ENCODE measurements at places on chromosomes 2 and 18. TPM values are rescaled to one million over a fixed set of nuclear protein-coding genes. Genes with fewer than 3 reads are reported as not detected.

OR6B2 gene
- not detected for polyA plus RNA-seq

DNA sequence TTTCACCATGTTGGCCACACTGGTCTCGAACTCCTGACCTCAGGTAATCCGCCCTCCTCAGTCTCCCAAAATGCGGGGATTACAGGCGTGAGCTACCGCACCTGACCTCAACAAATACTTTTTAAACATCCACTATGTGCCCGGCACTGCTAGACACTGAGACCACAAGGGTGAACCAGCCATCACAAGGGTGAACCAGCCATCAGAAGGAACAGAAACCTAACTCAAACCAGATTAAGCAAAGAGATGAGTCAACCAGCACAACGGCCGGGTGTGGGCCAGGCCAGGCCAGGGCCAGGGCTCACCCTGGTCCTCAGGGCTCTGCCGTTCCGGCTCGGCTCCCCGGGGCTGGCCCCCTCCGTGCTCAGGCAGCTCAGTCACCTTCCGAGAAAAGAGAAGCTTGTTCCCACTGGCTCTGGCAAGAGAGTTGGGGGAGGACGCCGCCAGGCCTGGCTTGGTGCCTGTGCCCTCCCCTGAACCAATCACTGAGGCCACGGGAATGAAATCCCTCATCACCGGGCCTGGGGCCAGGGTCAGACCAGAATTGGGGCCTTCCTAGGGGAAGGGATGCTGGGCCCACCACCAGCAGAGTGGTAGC lies 4.4 kb downstream of the TEX44 start:
- no peak overlapping the region for H3K4me3 ChIP-seq
- no peak overlapping the region for H3K27ac ChIP-seq
- no peaks in the 10 kb centered on the region for H3K4me1 ChIP-seq
- no peaks in the 10 kb centered on the region for H3K36me3 ChIP-seq
- DNase-seq: no peak
- H3K27me3 ChIP-seq: peaks cover 1% of the 10 kb centered on the region

SLC4A5 gene
- polyA plus RNA-seq: 0.21 TPM

GRCh38 chr2:70738159-70738558 lies 29.8 kb downstream of the ADD2 start:
- no peaks in the 10 kb centered on the region for H3K36me3 ChIP-seq
- H3K4me1 ChIP-seq: no peaks in the 10 kb centered on the region
- H3K27ac ChIP-seq: no peak overlapping the region

GRCh38 chr2:15521641-15522181 lies 39.4 kb downstream of the NBAS start:
- H3K4me1 ChIP-seq: peaks cover 10% of the 10 kb centered on the region
- H3K27ac ChIP-seq: no peak overlapping the region
- DNase-seq: peak; percentile 61
- H3K36me3 ChIP-seq: peaks cover 5% of the 10 kb centered on the region
- H3K4me3 ChIP-seq: no peak overlapping the region
- no peaks in the 10 kb centered on the region for H3K27me3 ChIP-seq

- no peaks in the 10 kb centered on the region for H3K36me3 ChIP-seq
- peaks cover 57% of the 10 kb centered on the region for H3K4me1 ChIP-seq
- DNase-seq: peak; percentile 40
- no peaks in the 10 kb centered on the region for H3K27me3 ChIP-seq
- H3K4me3 ChIP-seq: no peak overlapping the region
Observed at GRCh38 chr18:55331301-55331700, 256.7 kb downstream of the TCF4 start.

- no peaks in the 10 kb centered on the region for H3K4me1 ChIP-seq
- H3K36me3 ChIP-seq: no peaks in the 10 kb centered on the region
- no peak for DNase-seq
- H3K27me3 ChIP-seq: peaks cover 2% of the 10 kb centered on the region
- H3K4me3 ChIP-seq: no peak overlapping the region
Observed at GRCh38 chr2:206219957-206220356, 54.5 kb upstream of the ZDBF2 start.

ITGB6 gene
- polyA plus RNA-seq: 0.05 TPM

DNA sequence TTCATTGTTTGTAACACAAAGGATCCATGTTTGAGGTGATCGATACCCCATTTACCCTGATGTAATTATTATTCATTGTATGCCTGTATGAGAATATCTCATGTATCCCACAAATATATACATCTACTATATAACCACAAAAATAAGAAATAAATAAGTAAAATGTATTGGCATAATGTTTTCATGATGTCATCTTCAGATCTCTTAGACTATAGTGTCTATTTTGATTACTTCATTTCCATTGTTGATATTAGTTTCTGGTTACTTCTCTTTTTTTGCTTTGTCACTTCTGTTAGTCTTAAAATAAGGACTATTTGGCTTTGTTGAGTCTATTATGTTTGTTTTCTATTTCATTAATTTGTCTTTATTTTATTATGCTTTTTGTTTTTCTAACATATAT lies 109.7 kb downstream of the SLC39A10 start:
- no peaks in the 10 kb centered on the region for H3K4me1 ChIP-seq
- DNase-seq: no peak
- H3K36me3 ChIP-seq: no peaks in the 10 kb centered on the region
- no peaks in the 10 kb centered on the region for H3K27me3 ChIP-seq
- H3K4me3 ChIP-seq: no peak overlapping the region

GRCh38 chr2:15914596-15915385 lies 25.6 kb upstream of the MYCN start:
- no peaks in the 10 kb centered on the region for H3K27me3 ChIP-seq
- no peak overlapping the region for H3K27ac ChIP-seq
- no peaks in the 10 kb centered on the region for H3K4me1 ChIP-seq
- H3K36me3 ChIP-seq: no peaks in the 10 kb centered on the region
- DNase-seq: peak; percentile 7
- H3K4me3 ChIP-seq: no peak overlapping the region

- no peaks in the 10 kb centered on the region for H3K36me3 ChIP-seq
- no peak for DNase-seq
- peak overlapping the region; percentile 30 for H3K27ac ChIP-seq
- H3K4me1 ChIP-seq: peaks cover 19% of the 10 kb centered on the region
Observed at GRCh38 chr2:175005733-175006264, 618 bp upstream of the CHN1 start.

PDE1A gene
- 0.43 TPM for polyA plus RNA-seq

SLC39A10 gene
- 11.4 TPM for polyA plus RNA-seq

NCKAP5 gene
- 0.47 TPM for polyA plus RNA-seq

ANKRD53 gene
- polyA plus RNA-seq: 1.7 TPM

GCKR gene
- 0.52 TPM for polyA plus RNA-seq
